ENCODE measurements at places on chromosomes 2 and 18.

GRCh38 chr2:180739070-180739469, 241.3 kb upstream of the UBE2E3 start:
- DNase-seq = no peak

DNA sequence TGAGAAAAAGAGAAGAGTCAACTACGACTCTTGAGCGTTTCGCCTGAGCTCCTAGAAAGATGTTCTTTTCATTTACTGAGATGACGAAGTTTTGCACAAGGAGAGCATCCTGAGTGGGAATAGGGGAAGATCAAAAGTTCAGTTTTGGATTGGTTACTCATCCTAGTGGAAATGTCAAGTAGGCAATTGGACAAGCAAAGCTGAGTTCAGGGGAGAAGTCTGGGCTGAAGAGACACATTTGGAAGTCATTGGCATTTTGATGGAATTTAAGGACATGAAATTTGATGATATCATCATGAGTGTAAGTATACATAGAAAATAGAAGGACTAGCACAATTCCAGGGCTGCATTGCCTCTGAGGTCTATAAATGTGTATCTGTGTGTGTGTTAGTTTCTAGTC, 416.6 kb downstream of the RAD51AP2 start:
- no peak for DNase-seq

DNA sequence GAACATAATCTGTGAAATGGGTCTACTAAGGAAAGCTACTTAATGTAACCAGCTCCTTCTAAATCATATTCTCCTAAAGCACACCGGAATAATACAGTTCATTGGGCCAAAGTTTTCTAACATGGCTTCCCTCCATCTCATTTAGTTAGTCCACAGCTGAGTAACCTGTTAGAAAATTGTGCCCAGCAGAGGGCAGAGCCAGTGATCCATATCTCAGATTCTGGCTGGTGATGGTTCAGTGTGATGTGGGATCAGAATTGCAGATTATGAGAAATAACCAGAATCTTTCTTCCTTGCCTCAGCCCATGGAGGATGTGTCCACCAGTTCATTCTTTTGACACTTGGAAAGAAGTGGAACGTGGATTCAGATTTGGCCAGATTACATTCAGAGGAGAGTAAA, 9.4 kb upstream of the CTLA4 start:
- no peak for DNase-seq

- DNase-seq = no peak
Observed at GRCh38 chr2:25587361-25587760, 86.0 kb downstream of the DTNB start.

- no peak for DNase-seq
Observed at GRCh38 chr2:105301646-105302045, 27.9 kb downstream of the TGFBRAP1 start.

GRCh38 chr2:227402959-227403358, 15.2 kb upstream of the SCYGR1 start:
- DNase-seq = no peak
